GM03348 (cell line): ENCODE measurements at places on chromosomes 7 and 10.
A peak's percentile ranks its signal among the peaks of the same experiment; 100 is the strongest.

DNA sequence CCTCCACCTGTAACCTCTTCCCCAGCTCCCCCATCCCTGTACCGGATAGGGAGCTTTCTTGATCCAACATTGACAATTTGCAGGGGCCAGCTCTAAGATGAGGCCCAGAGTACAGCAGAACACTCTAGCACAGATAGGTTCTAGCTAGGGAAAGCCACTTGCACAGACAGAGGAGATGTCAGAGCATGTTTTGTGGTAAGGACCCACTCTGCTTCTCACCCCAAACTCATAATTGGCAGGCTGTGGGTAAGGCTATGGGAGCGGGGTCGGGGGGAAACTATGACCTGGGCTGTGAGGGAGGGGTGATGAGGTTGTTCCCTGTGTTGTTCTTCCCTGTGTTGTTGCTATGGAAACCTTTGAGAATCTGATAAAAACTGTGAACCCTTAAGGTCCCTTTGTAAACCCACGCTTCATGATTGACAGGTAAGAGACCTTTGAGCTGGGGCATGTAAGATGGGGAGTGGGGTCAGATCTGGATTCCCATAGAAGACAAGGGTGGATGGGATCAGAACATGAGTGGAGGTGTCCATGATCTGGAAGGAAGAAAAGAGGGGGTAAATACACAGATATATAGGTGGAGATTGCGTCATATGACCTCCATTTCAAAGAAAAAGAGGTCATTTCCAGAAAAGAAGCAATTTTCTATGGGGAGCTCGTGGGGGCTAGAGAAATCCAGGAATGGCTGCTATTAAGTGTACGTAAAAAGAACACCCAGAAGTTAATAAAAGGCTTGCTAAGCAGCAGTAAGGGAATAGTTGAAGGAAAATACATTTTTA is 4.0 kb downstream of the CALD1 start:
- DNase-seq: no peak

- DNase-seq: no peak
Observed at GRCh38 chr10:963186-963585, 25.0 kb upstream of the GTPBP4 start.

GRCh38 chr10:70816220-70816894 is 609 bp downstream of the SGPL1 start:
- DNase-seq: peak; percentile 92

- no peak for DNase-seq
Observed at GRCh38 chr10:75658915-75659314, 227.5 kb downstream of the LRMDA start.
